ENCODE measurements at places on chromosomes 1 and 21.

DNA sequence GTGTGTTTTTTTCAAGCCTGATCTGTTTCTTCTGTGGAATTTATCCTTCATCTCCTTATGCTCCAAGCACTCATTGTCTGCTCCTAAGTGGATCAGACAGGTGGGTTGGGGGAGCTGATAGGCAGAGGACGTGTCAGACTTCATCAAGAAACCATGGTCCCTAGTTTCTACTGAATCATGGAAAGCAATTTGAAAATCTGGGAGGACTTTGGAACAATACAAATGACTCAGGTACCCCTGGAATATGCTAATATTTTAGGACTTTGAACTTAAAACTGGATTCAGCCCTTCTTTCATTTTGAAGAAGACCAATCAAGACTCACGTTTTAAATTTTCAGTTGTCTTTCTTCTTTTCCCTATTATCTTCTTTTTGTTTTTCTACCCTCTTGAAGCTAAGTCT, 7.7 kb downstream of the ABCG1 start:
- no peak for DNase-seq

DNA sequence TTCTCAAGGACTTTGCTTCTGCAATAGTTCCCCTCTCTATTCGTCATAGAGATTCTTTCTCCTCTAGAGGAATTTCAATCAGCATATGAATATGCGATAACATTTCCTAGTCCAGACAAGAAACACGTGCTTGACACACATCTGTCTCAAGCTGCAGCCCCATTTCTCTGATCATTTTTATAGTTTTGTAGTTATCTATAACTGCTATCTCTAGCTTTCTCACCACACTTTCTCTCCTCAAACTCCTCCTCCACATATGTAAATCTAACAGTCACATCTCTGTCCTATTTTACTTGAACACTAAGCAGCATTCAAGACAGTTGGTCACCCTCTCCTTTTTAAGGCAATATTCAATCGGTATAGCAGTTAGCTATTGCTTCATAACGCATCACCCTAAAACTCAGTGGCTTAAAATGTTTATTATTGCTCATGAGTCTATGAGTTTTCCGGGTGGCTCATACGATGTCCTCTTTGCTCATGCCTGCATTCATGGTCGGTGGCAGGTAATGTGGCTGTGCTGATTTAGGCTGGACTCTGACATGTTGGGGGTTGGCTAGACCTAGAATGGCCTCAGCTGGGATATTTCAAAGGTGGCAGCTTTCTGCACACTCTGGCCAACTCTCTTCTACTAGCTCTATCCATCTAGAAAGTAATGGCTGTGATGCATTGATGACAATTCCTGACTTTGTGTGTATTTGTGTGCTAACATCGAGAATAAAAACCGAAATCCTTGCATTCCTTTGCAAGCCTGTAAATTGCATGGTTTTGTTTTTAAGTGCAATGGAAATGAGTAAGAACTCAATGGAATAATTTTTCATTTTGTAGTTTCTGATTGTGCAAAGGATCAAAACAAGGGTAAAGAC, 20.6 kb downstream of the ATP6V1G3 start:
- DNase-seq = no peak

DNA sequence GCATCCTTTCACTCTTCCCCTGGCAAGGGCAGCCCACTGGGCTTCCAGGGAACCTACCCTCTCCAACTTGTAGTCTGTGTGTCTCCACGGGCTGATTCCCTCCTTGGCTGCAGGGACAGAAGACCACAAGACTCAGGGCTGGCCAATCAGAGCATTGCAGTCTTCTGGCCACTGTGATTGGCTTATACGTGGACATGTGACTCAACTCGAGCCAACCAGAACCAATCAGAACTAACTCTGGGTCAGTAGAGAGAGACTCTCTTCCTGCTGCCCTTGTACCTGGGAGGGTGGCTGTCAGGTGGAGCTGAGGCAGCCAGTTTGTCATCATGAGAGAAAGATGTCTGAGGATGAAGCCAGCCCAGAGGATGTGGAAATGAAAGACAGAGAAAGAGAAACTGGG, 64.0 kb downstream of the DHRS3 start:
- DNase-seq = no peak

- DNase-seq = peak; percentile 88
Measured at GRCh38 chr1:211382714-211383480, 56.3 kb downstream of the TRAF5 start.

DNA sequence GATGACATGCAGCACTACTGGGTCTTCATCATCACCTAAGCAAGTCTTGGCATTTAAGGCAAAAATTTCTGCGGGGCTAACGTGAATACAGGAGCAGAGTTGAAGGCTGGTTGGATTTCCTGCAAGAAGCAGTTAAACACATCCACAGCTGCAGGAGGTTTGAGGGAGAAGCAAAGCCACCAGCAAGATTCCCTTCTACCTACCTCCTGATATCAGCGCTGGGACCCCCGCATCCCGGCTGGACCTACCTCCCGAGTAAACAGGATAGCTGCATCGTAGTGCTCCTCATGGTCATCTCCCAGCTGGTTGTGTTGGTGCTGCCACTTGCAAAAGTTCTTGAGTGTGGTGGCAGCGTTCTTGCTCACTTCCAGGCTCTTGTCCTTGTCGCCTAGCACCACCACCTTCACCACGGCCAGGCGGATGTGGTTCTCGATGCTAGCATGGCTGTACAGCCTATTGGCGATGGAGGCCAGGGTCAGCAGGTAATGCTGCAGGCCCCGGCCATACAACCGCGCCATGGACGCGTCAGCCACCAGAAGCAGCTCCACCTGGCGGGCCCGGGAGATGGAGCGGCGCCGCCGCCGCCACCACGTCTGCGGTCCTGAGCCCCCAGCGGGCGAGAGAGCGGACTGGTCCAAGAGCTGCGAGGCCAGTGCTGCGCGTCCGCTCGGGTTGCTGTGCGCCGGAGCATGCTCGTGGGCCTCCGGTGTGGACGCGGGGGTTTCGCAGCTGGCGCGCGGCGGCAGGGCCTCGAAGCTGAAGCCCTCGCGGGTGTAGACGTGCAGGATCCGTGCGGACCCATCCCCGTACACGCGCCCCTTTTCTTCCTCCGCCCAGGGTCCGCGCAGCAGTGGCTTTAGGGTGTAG, 1.6 kb downstream of the ADAMTS5 start:
- no peak for DNase-seq

DNA sequence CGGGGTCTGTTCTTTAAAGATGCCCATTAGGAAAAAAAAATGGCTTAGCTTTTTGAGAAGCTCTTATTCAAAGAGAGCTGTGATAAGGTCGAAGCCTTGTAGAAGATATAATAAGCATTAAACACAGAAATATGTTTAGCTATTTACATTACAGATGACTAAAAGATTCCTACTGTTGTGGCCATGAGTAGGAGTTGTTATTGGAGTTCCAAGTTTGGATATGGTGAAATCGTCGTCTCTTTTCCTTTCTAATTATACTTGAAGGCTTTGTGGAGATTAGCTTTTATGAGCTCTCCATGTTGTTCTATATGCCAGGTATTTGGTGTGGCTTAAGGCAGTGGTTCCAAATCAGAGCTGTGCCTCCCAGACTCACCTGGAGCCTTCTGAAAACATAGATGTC, 79.9 kb upstream of the LAMC2 start:
- no peak for DNase-seq

DNA sequence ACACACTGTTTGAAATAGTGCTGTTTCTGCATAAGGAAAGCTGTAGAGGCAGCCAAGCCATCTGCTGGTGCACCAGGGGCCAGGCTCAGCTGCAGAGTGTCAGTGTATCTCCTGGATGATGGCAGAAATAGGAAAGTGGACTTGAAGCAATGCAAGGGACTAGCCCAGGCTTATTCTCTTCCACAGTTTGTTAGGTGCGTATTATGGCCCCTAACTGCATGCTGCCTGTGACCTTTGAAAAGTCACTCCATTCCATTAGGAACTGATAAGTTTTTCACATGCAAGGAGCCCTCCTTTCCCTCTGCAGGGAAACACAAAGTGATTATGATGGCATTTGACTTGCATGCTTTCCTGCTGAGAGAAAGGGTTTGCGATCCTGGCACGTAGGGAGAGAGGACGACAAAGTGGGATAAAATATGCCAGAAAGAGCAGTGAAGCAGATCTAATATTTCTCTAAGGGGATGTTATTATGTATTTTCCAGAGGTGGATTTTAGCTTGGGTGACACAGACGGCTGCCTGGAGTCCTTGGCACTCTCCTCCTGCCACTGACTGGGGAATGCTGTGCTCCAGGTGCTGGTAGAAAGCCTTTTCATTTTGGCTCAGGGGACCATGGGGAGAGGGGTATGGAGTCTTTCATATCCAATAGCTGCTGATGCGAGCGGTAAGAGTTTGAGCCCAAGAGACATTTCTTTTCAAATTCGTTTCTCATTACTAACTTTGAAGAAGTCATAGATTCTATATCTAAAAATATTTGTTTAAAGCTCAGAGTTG, 402.1 kb upstream of the B3GALT2 start:
- DNase-seq = no peak

DNA sequence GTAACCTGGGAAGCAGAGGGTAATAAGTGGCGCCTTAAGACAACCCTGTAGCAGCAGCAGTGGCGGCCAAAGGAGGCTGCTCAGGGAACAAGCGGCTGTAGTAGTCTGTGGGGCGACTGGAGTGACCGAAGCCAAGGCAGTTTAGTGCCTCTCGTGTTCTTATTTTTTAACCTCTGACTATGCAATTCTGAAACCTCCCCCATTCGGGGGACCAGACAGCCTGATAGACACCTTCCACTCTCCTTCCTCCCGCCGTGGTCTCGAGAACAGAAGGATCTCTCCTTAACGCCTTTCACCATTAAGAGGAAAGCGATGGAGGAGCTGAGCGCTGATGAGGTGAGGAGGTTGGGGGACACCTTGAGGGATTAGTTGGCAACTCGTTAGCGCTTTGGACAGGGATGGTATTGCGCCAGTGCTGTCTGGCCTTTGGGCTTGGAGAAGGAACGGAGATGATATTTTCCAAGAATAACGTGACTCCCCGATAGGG, 644 bp downstream of the UBE4B start:
- peak; percentile 26 for DNase-seq

Measured in urothelium cell line (cell line).